Stimulated activated CD8-positive, alpha-beta memory T cell treated with anti-CD3 and anti-CD28 coated beads, Interleukin-7, amount 100 ng/mL, for 48 hours (primary cell): ENCODE measurements at places on chromosomes 6 and 20.

- no peak for DNase-seq
Measured at GRCh38 chr20:20782231-20782630, 69.8 kb upstream of the RALGAPA2 start.

DNA sequence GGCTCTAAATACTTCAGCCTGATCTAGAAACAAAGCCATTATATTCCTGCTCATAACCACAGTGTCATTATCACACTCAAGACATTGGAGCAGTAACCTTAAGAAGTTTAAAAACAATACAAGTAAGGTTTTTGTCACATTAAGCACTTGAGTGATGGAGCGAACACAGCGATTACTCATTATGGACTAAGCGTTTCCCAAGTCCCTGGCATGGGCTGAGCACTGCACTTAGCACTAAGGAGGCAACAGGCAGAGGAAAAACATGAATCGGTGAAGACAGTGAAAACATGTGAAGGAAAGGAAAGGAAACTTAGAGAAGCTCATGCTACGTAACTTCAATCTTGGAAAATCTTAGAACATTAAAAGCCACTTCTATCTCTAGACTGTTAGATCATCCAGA is 108.7 kb downstream of the SLC24A3 start:
- DNase-seq = no peak

DNA sequence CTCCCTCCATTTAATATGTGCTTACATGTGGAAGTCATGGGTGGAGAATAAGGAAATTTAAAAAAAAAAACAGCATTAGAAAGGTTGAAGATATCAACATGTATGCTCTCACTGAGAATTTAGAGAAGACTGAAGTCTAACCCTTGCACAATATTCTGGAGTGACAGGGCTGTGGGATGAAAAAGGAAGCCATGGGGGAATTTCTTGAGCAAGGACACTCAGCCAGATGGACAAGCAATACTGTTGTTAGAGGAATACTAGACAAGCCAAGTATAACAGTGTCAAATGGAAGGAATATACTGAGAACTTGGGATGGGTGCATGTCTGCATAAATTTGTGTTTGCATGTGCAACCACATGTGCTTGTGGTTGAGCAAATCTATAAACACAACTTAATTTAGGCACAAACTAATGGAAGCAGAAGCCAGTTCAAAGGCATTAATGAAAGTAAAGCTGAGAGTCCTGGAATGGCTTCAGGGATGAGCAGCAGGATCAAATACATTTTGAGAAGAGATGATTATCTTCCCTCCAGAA is 119.7 kb downstream of the ADGRB3 start:
- DNase-seq = no peak

DNA sequence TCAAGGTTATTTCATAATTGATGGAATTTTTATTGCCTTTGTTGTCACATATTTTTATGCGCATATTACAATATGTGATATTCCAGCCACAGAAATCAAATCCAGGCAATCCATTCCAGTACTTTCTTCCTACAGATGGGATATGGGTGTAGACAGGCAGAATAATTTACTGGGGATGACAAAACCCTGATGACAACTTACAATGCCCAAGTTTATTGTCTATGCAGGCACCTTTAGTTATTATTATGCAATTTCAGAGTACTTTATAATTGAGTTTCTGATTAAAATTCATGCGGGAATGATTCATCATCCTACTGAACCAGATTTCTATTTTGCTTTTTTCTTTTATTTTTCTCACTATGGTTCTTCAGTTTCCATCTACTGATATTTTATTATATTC is 358.7 kb downstream of the LMBRD1 start:
- no peak for DNase-seq

- no peak for DNase-seq
Measured at GRCh38 chr20:62039738-62040137, 25.9 kb downstream of the TAF4 start.

DNA sequence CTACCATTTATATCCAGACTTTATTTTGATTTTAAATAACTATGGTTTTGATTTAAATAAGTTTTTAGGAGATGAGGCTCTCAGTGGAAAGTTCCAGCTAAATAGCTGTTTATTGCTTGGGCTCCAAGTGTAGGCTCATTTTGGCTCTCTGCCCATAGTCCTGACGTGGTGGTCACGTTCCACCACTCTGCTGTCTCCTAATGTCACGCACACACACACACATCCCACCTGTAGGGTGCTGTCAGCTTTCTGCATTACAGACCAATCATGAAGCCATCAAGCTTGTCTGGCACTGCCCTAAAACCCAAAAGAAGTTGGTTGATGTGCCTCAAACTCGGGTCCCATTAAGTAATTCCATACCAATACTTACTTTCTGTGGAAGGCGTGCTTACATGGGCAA is 45.4 kb downstream of the PANK2 start:
- DNase-seq = no peak

DNA sequence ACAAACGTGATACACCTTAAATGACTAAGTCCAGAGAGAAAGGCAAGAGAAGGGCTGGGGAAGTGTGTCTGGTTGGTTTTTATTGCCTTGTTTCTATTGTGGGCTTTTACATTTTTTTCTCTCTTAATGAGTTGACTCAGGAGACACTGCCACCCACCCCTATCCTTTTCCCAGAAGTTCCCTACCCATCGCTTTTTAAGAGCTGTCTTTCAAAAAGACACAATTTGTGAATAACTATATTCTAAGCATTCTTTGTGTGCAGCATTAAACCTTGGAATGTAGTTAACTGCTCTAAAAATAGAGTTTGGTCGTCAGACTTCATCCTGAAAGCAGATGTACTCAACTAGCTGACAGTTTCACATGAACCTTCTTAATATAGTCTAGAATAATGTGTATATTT is 174.9 kb downstream of the ISM1 start:
- no peak for DNase-seq

DNA sequence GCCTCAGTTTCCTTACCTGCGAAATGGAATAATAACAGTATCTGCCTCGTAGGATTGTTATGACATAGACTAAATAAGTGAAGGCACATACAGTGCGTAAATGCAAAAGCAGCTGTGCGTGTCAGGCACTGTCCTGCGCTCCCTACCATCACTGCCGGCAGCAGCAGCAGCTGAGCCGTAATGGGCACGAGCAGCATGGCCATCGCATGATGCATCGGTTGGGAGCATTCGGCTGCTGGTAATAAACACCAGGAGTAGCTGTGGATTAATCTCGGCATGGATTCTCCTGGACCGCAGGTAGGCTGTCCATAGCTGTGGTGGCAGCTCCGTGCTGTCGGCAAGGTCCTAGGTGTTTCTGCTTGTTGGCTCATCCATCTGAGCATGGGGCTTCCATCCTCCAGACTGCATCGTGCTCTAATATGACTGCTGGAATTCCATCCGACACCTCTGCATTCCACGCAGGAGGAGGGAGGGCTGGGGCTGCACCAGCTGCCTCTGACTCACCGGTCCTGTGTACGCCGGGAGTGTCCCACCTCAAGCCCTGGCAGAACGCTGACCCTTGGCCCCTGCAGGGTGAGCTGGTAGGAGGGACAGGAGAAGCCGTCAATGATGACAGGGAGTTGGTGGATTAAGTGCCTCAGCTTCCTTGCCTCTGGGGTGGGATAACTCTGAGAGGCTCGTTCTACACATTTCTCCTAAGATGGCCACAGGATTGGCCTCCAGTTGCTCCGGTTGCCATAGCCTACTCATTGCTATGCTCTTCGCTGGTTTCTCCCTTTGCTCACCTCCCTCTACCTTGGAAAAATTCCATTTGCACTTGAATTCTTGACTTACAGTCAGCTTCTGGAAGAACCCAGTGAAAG is 100.9 kb upstream of the PMEPA1 start:
- no peak for DNase-seq

DNA sequence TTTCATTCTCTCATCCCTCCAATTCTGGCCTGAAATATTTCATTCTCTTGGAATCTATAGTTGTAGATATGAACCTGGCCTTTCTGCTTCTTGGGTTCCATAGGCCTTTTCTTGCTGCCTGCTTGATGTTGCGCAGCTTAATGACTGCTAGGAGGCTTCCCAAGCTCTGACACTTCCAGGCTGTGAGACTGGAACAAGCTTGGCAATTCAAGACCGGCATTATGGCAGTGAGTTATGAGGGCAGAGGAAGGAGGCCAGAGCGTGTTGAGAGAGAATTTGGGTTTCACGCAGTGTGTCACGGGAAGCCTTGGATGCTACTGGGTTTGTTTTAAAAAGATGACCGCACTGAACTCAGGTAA is 948 bp upstream of the DNAJC5 start:
- no peak for DNase-seq

GRCh38 chr6:14075095-14075503 is 42.5 kb upstream of the CD83 start:
- no peak for DNase-seq

DNA sequence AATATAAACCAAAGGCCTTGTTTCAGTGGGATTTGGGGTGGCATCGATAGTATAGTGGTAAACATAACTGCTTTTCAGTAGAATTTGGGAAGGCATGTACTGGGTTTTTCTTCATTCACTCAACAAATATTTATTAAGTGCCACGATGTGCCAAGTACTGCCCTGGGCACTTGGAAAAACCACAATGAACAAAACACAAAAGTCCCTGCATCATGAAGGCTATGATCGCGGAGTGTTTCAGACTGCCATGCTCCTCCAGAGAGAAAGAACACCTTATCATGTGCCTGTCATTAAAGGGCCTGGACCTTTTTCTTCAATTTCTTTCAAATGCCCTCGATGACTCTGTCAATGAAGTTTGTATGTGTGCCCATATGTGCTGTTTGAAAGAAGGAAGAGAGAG is 59.2 kb upstream of the CEP85L start:
- DNase-seq = no peak

- no peak for DNase-seq
Measured at GRCh38 chr6:7136859-7137334, 29.1 kb downstream of the RREB1 start.

DNA sequence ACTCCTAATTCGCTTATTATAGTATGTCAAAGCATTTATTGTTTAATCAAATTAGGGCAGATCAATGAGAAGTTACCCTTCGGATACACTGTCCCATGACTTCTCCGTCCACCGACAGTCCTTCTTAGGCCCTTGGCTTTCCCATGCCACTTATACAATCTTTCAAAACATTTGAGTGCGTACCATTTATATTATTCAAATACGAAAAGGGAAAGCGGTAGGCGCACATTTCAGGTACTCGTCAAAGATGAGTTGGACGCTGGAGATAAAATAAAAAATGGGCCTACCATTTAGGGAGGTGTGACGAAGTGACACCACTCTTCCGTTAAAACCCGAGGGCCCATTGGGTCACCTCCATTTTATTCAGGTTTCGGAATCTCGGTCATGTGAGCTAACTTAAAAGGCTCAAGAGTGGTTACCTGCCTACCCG is 542 bp upstream of the AFG1L start:
- no peak for DNase-seq

- no peak for DNase-seq
Measured at GRCh38 chr6:151445482-151445881, 6.4 kb downstream of the RMND1 start.

DNA sequence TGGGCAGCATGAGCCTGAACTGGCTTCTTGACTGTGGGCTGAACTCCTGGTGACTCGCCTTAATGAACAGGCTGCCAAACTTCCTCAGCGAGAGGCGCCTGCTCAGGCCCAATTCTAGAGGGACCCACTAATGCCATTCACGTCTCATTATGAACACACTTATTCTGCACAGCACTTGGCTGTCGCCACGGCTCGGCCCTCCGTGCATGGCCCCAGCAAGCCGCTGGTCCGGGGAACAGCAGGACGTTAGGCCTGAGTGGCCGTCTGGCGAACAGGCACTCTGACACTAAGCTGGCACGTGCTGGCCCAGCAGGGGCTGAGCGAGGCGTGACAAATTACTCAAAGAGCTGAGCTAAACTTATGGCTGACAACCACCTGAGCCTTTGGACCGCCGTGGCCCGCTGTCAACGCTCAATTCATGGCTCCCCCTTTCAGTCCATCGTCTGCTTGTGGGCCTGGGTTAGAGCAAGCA is 45.9 kb downstream of the INSM1 start:
- no peak for DNase-seq

DNA sequence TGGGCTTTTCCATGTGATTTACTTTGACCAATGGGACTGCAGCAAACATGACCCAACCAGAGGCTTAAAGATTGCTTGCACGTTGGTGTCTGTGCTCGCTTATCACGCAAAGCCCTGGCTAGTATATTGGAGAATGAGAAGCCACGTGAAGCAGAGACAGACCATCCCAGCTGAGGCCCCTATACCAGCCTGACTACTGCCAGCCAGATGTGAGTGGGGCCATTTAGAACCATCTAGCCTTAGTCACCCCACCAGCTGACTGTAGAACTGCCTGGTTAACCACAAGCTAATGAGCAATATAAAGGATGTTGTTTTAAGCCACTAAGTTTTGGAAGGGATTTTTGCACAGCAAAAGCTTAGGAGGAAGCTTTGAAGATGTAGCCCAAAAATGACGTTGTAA is 74.5 kb downstream of the MACROD2 start:
- DNase-seq = no peak

- no peak for DNase-seq
Measured at GRCh38 chr20:24583169-24583792, 113.9 kb downstream of the SYNDIG1 start.

- DNase-seq = no peak
Measured at GRCh38 chr6:708237-708598, 15.3 kb upstream of the EXOC2 start.

DNA sequence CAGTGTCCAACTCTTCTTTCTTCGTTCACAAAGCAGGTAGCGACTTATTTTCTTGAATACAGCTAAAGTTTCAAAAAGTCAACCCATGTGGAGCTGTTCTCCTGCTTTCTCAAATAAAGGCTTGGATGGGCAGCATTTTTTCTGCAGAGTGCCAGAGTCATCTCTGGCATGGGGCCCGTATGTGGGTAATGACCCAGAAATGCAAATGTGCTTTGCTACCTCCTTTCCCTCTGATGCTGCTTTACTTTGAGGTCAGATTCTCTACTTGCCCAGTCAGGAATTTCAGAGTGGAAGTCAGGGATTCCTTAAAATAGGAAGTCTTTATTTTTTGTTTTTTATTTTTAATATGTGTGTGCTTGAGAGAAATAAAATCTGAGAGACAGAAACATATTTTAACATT is 4.9 kb downstream of the NKAIN2 start:
- no peak for DNase-seq

GRCh38 chr6:168692193-168692914 is 251.4 kb downstream of the SMOC2 start:
- DNase-seq = no peak

- no peak for DNase-seq
Measured at GRCh38 chr6:169589293-169589692, 112.5 kb downstream of the WDR27 start.

DNA sequence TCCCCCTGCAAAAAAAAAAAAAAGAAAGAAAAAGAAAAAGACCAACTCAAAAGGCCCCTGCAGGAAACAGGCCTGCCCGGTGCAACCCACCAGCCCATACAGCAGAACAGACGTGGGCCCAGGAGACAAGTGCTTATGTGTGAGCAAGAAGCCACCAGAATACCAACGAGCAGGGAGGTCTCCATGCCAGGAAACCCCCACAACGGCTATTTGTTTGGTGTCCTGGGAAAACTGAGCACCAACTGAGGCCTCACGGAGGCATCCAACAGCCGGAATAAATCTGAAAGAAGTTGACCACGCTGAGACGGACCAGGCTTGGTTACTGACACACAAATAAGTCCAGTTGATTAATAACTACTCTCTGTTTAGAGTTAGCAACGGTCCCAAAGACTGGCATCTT is 29.7 kb downstream of the PTPRT start:
- no peak for DNase-seq
